T-helper 17 cell (primary cell): ENCODE measurements at places on chromosomes 4 and X. TPM values are rescaled to one million over a fixed set of nuclear protein-coding genes. Genes with fewer than 3 reads are reported as not detected.

DNA sequence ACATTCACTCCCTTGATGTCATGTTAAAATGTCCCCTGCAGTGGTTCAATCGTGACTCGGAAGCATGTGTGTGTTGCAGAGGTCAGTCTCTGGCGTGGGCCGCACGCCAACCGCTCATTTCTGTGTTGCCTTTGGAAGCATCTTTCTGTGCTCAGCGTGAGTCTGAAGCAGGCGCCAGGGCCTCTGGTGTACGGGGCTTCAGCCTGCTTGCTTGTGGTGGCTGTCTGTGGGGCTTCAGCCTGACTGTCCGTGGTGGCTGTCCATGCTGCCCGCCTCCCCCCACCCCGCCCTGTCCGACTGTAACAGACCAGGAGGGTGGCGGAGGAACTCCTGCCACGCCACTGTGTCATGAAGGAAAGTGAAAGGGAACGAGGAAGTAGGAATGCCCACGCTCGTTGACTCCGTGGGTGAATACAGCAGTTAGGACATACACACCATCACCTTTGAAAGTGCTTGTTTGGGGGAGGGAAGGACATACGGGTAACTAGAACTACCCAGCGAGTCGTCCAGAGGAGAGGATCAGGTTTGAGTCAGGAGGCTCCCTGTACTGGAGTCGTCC is 14.7 kb upstream of the CLCN4 start:
- no peak for DNase-seq

DNA sequence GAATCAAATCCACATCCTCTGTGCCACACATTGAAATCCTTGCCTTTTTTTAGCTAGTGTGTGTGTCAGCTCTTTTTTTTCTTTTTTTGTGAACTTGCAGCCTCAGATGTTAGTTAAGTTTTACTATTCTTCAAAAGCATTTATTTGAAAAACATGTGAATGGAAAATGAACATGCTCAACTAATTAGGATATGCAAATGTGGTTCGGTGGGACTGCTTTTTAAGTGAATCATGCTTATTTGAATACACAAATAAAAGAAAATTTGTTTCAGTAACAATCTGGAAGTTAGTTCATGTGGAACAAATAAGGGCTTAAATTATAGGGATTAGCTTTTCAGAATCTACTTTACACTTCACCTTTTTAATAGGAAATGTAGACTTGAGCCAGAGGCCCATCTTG is 751.5 kb upstream of the FAM241A start:
- no peak for DNase-seq

DNA sequence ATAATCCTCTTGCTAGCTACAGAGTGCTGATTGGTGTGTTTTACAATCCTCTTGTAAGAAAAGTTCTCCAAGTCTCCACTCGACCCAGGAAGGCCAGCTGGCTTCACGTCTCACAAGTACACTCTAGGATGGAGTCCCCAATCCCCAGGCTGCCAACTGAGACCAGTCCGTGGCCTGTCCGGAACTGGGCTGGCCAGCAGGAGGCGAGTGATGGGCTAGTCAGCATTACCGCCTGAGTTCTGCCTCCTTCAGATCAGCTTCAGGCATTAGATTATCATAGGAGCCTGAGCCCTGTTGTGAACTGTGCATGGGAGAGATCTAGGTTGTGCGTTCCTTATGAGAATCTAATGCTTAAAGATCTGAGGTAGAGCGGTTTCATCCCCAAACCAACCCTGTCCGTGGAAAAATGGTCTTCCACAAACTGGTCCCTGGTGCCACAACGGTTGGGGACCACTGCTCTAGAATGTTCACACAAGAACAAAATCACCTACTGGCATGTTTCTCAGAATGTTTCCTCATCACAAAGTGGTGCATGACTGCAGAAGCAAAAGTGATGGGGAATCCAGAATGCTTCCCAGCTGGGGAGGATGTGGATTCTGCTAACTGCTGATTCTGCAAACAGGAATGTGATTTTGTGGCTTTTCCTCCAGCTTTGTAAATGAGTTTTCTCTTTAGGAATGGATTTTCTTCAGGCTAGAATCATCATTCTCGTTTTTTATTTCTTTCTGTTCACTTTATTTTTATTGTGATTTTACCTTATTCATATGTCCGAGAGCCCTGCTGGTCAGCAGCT is 40.9 kb downstream of the SEPTIN11 start:
- DNase-seq = no peak

DNA sequence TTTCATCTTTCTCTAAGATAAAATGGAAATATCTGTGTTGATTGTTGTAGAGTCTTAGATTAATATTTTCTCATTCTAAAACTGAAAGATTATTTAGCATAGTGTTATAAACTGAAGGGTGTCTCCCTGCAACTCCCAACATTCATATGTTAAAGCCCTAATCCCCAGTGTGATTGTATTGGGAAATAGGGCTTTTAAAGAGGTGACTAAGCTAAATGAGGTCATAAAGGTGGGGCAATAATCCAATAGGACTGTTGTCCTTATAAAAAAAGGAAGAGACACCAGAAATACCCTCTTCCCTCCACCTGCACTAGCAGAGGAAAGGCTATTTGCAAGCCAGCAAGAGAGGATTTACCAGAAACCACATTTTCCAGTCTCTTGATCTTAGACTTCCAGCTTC is 1626.4 kb downstream of the C4orf33 start:
- no peak for DNase-seq

GRCh38 chr4:42442601-42443000 is 45.3 kb downstream of the SHISA3 start:
- no peak for DNase-seq

DNA sequence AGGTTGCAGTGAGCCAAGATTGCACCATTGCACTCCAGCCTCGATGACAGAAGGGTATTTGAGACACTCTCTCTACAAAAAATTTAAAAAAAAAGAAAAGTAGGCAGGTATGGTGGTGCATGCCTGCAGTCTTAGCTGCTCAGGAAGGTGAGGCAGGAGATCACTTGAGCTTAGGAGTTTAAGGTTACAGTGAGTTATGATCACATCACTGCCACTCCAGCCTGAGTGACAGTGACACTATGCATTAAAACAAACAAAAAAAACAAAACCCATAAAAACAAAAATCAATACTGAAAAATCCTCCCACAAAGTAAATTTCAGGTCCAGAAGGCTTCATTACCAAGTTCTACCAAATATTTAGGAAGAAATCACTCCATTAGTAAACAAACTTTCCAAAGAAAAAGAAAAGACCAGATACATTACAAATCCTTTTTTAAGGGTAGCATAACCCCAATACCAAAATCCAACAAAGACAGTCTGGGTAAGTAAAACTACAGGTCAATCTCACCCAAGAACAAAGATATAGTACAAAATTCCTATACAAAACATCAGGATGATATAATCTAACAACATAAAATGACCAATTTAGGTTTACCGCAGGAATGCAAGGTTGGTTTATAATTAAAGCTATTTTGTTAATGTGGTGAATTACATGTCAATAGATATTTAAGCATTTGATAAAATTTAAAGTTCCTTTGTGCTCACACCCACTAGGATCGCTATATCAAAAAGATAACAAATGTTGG is 11.7 kb downstream of the NELFA start:
- no peak for DNase-seq

- no peak for DNase-seq
Measured at GRCh38 chr4:104235967-104236366, 258.7 kb downstream of the CXXC4 start.

- no peak for DNase-seq
Measured at GRCh38 chr4:106149026-106149425, 167.0 kb downstream of the TBCK start.

CDX4 gene
- total RNA-seq = not detected

HSFX2 gene
- not detected for total RNA-seq

CCSER1 gene
- 3.0 TPM for total RNA-seq

PHEX gene
- total RNA-seq = 0.91 TPM

DDX53 gene
- total RNA-seq = not detected
